ENCODE measurements at places on chromosomes 1 and 21.

DNA sequence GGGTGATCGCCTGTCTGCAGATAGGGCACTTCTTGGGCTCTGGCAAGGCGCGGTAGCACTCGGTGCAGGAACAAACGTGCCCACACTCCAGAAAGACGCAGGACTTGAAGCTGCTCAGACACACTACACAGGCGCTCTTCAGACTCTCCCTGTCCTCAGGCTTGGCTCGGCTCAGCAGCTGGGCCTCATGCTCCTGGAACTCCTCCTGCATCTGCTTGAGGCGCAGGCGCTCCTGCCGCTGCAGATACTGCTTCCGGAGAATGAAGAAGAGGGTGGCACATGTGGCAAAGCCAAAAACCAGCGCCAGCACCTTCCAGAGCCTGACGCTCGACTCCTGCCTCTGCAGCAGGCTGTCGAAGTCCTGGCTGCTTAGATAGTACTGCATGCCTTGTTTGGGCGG, 7.2 kb downstream of the MUL1 start:
- no peak for DNase-seq

GRCh38 chr1:51543858-51544257, 24.8 kb upstream of the EPS15 start:
- no peak for DNase-seq

DNA sequence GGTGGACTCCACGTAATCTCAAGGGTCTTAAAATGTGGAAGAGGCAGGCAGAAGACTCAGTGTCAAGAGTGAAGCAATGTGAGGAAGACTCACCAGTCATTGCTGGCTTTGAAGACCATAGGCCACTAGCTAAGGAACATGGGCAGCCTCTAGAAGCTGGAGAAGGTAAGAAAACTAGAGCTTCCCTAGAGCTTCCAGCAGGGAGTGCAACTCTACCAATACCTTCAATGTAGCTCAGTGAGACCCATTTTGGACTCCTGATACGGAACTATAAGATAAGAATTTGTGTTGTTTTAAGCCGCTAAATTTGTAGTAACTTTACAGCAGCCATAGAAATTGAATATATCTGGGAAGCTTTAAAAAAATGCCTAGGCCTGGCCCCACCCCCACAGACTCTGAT, 18.9 kb downstream of the METTL13 start:
- DNase-seq: no peak

DNA sequence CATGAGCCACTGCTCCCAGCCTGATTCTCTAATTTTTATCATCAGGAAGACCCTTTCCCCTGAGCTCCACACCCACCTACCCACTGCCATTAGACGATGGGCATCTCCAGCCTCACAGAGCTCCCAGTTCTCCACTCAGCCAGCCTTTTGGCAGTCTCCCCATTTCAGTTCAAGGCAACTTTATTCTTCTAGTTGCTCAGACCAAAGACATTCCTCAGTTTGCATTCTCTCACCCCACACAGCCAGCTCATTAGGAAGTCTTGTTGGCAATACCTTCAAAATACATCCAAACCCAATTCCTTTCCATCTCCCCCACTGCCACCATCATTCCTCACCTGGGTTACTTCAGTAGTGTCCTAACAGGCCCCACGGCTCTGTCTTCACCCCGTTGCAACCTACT, 53.4 kb upstream of the COX20 start:
- DNase-seq: no peak

GRCh38 chr21:15744926-15745325, 15.1 kb downstream of the USP25 start:
- DNase-seq: no peak

- DNase-seq: no peak
These were observed 23.0 kb upstream of the POU2F1 start for GRCh38 chr1:167197692-167198091.

DNA sequence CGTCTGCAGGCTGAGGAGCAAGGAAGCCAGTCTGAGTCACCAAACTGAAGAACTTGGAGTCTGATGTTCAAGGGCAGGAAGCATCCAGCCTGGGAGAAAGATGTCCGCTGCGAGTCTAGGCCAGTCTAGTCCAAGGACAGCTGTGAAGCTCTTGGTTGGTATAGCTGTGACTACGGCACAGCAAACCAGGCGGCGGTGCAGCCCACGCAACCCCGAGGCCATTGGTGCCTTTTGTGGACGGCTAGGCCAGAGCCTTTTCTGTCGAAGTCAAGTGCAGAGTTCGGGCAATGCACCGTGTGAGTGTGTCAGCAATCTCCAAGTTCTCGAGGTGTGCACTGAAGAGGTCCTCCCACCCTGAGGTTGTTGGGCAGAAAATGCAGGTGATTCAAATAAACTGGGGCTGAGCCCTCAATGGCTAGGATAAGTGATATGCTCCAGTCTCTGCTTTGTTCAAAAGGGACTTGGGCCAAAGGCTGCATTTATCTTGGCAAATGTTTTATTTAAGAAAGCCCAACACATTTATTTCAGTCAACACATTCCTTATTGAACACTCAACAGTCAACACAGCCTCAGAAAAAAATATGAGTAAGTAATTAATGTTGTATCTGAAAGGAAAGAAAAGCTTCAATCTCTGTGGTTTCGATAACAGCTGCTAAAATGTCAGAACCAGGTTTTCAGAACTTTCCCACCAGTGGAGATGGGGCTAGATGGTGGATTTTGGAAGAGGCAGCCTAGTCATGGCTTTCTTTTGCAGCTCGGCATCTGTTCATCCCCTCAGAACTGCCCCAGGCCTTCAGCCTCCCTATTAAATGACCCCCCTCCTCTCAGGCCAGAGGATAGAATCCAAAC, 78.1 kb upstream of the COX20 start:
- no peak for DNase-seq

- no peak for DNase-seq
These were observed 35.2 kb downstream of the NEK2 start for GRCh38 chr1:211640301-211640630.

DNA sequence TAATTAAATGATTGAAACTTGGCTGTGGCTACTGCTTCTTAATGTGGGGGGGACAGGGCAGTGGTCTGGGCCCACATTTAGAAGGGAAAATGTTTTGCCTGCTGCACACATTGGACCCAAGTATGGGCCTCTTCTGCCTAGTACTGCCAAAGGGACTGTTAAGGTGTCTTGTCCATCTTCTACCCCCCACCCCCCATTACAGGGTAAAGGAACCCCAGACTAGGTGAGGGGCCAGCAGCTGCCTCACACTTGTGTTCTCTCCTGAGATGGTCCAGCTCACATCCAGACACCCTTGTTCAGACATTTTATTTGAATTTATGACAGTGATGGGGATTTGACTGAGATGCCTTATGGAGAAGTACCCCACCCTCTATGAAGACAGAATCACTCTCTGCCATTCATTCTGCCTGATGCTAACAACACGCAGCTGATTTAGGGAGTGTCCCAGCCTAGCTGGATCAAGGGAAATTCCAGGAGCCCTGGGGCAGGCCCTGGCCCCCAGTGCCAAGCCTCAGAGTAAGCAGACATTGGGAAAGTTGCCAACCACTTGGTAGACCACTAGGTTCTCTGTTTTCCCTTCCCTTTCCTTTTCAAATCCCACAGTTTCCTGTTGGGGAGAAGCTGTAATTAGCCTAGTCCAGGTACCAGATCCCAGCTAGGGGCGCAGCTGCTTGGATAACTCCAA, 42.1 kb downstream of the YARS1 start:
- no peak for DNase-seq

- no peak for DNase-seq
These were observed 73.2 kb upstream of the BMP8A start for GRCh38 chr1:39418236-39418635.

DNA sequence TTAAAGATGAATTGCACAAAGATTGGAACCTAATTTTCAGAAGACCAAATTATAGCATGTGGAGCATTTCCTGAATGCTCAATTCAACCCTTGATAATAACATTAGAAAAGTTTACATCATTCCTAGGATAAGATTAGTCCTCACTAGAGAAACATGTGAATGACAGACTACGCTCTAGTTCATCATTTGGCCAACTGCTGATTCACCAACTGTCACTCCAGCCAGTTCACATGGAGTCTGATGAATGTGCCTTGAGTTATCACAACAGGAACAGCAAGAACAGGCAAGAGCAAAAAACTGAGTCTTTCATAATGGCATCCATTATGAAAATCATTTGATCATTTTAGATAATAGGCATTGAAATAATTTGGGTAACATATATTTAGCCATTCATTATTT, 415.9 kb downstream of the PTPRC start:
- no peak for DNase-seq

DNA sequence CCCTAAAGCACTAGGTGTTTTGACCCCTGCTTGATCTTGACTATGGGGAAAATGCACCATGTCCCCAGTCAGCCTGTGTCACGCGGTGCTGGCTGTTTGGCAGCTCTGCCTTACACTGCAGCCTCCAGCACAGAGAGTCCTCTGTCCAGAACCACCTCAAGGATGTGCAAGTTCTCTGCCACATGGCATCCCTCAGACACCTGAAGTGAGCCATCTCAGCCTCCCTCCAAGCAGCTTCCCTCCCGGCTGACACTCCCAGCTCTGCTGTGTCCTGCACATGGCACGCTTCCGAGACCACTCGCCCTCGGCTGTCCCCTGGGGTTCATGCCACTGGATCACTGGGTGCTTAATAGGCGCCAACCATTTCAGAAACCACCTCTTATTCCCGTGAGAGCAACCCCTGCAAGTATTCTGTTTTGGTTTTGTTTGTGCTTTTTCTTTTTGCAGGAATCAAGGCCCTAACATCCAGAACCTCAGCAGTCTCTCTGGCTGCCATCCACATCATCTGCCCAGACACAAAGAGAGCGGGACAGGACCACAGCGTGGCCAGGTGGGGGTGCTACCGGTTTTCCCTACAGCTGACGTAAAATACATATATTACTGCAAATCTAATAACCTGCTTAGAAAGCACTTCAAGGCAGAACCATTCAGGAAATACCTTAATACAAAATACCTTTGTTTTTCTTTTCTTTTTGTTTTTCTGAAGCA, 45.7 kb downstream of the CAPZB start:
- no peak for DNase-seq

- DNase-seq: no peak
These were observed 18.0 kb downstream of the PCP4 start for GRCh38 chr21:39885119-39885848.

DNA sequence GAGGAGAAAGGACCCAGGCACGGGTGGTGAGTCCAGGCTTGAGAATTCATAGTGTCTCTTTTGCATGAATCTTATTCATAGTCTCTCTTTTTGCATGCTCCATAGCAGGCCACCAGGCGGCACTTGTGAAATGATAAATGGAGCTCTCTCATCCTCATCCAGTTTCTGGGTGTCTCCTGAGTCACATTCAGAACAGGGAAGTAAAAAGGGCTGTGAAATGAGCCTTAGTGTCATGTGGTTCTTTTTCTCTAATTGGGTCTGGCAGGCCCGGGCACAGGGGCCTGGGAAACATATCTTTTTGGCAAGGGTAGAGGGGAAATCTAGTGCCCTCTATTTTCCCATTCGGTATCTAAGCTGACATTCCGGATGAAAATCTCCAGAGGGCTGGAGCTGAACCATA, 19.1 kb upstream of the NCF2 start:
- DNase-seq: no peak

GRCh38 chr1:164604541-164604940, 45.6 kb downstream of the PBX1 start:
- no peak for DNase-seq

GRCh38 chr1:221392453-221392852, 349.4 kb downstream of the DUSP10 start:
- DNase-seq: no peak

GRCh38 chr1:186409091-186409490, 33.5 kb downstream of the ODR4 start:
- DNase-seq: no peak

GRCh38 chr1:8625491-8625890, 191.9 kb downstream of the RERE start:
- DNase-seq: no peak

DNA sequence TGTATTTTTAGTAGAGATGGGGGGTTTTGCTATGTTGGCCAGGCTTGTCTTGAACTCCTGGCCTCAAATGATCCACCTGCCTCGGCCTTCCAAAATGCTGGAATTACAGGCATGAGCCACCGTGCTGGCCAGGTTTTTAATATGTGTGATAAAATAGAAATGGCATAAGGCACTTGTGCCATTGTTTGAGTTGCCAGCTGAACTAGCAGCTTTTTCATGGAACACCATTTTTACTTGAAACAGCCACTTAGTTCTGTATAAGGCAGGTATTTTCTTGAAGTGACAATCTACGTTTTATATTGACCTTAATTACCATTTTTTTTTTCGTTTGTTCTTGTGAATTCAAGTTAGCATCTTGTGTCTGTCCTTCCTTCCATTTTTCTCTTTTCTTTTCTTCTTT, 28.3 kb downstream of the MTF2 start:
- no peak for DNase-seq

DNA sequence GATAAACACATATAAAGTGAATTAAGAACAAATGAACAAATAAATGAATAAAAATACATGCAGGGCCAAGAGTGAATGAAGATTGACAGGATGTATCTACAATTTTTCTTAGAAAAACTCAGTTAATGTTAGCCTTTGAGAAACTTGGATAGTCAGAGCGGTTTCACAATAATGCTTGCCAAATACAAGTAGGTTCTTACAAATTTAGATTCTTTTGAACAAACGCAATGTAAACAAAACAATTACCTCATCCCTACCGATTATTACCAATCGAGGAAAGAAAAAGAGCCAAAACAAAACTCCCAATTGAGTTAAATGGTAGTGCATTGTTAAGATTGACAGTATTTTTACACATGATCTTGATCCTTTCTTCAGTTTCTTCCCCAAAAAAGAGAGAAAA, 176.9 kb upstream of the DEPDC1 start:
- no peak for DNase-seq

DNA sequence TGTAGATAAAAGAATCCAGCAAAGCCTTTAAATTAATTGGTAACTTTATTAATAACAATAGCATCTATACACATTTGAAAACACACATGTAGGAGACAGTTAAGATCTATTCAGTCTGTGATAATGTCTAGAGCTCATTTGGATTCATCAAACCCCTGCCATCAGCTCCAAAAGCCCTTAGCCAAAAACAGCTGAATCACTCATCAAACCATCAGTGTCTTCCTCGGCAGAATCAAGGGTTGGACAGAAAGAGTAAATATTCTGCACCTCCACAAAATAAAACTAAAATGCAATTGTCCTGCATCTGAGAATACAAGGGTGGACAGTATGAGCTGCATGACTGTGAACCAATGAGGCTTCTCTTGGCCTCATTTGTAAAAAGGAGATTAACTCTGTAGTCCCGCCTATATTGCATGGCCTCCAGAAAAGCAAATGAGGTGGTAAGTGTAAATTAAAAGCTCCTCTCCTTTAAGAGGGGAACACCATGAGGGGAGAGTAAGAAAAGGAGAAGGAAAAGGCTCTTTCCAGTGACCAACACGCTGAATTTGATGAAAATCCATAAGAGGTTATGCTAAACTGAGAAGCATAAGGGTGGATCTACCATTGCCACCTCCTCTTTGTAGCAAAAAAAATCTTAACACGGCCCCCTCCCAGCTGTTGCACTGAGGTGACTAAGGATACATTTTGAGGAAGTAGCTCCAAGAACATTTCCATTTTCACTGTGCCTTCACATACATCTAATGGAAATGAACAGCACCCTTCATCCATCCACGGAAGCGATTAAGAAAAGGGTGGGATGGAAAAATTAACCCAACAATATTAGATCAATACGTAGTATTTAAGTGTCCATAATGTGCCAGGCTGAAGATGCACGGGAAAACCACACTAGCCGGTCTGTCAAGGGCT, 14.7 kb upstream of the BOLA1 start:
- DNase-seq: no peak
